ENCODE measurements at places on chromosomes 6 and 20.
A peak's percentile ranks its signal among the peaks of the same experiment; 100 is the strongest.

DNA sequence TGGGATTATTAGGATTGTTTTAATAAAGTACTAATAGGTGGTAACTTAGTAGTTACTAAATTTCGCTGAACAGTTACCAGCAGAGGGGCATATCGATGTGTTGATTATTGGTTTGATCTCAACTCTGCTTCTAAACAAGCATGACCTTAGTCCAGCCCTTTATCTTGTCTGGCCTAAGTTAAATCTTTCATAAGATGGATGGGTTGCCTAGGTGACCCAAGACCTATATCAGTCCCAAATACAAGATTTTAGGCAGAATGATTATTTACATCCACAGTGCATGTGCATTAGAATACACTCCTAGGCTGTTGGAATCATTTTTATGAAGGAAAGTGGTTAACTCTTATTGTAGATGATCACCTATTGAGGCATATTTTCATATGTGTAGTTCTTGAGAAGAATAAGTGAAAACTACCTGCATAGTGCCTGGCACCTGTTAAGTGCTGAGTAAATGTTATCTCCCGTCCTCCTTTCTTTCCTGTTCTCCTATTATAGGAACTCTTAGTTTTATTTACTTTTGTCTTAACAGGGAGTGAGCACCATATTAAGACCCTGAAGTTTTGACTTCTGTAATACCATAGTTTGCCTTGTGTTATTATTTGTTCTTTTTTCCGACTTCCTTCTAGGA is 1.1 kb downstream of the HSF2 start:
- no peak for DNase-seq

DNA sequence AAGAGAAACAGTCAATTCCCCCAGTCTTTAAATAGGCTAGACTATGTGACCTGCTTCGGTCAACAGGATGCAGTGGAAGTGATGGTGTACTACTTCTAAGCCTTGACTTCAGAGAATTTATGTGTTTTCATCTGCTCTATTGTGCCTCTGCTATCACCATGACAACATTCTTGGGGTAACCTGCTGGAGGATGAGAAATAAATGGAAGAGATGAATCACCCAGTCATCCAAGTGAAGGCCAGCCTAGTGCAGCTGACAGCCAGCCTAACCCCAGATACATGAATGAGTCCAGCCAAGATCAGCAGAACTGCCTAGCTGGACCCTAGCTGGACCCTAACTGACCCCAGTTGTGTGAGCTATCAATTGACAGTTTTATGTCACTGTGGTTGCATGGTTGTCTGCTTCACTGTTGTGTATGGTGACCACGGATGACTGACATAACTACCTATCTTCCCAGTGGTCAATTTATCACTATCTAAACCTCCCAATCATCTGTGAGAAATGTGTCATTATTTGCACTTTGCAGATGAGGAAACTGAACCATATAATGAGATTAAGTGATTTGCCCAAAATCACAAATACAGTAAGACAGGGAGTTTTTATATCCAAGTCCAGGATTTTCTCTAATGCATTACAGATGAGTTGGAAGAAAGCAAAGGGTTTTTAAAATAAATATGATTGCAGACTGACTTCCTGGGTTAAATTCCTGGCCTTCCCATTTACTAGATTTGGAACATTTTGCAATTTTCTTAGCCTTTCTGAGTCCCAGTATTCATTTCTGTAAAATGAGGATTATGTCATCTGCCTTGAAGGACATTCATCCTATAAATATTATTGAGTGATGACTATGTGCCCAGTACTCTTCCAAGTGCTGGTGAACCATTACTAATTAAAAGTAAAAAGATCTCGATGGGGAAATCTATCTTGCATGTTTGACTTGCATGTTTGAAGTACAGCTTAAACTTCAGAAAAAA is 136.4 kb upstream of the PLCB4 start:
- DNase-seq = no peak

- no peak for DNase-seq
Observed at GRCh38 chr6:3088968-3089367, 20.7 kb downstream of the RIPK1 start.

GRCh38 chr20:63009045-63009961 is 2.5 kb upstream of the BHLHE23 start:
- peak; percentile 73 for DNase-seq

DNA sequence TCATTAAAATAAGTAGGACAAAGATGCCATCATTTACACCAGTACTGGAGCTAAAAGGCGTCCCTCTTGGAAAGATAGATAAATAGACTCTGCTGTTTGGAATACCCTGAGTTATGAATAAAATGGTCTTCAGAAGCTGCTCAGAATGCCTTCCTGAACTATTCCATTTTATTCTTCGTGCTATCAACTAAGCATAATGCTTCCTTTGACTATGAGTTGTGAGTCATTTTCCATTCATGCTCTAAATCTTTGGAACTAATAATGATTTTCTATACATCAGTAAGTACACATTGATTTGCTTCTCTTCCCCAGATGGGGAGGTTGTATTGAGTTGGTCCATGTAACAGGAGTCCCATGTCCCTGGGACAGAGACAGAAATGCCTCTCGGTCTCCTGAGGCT is 98.3 kb upstream of the PDE7B start:
- DNase-seq = no peak

DNA sequence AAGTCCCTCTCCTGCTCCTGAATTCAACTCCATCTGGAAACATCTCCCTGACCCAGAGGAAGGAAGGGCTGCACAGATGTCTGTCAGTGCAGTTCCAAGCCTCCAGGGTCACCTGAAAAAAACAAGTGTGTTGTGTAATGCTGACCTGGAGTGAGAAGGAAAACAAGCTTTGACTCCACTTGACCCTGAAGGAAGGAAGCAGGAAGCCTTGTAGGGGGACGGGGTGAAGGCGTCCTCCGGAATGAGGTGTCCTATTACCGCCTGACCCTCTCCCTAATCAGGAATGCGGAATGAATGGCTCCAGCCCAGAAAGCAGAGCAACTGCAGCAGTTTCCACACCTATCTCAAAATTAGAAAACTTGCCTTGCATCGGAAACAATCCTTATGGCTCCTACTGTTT is 13.9 kb upstream of the ADGRF5 start:
- DNase-seq = no peak

DNA sequence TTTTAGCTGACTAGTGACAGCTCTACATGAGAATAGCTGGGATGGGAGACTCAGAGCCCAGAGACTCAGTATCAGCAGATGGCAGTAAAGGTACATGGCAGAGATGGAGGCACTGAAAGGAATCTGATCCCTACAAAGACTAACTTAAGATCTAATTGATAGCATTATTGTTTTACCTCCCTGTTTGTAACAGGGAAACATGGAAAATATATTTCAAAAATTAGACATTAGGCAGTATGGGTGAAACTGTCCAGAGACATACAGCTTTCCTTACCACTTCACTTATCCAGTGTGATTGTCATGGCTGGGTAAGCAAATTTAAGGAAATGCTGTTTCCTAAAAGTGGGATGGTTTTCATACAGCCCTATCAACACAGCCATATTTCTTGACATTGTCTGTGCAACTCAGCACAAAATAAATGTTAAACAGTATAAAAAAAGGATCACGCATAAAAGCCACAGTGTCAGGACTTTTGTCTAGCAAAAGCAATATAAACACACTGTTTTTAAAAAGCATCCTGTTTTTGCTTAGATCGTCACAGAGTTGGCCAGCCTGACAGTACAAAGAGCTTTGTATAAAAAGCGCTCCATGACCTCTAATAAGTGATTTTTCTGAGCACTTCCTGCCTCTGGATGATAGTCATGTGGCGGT is 376.9 kb downstream of the PHF3 start:
- DNase-seq = no peak

DNA sequence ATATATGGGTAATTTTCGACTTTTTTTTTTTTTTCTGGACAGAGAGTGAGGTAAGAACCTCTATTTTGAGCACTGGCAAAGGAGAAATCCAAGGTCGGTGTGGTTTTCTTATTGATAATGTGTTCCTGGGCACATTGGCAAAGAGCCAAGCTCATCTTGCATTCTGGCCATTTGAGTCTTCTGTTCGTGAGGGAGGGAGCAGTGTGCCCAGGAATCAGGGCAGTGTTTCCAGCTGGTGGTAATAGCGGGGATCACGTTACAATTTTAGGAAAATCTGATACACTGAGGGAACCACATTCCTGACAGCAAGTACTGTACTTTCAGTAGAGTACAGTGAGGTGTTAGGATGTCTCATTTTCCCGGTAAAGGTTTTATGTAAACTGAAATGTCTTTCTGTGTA is 442.3 kb upstream of the MAP3K7 start:
- no peak for DNase-seq

DNA sequence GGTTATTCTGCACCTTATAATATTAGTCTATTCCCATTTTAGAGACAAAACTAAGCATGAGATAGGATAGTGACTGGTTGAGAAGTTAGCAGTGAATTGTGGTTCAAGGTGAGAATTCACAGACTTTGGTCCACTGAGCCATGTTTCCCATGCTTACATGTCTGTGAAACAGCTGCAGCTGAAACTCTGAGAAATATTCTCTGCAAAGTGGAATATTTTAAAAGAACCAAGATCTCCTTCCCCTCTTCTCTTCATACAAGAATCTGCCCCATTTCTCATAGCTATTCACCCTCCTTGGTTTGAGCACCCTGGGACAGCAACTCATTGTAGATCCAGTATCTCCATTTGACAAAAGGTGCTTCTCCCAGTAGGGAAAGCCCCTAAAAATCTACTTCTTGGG is 70.2 kb upstream of the TMEM170B start:
- DNase-seq = no peak

GRCh38 chr6:81562169-81562568 is 190.3 kb downstream of the TENT5A start:
- DNase-seq = no peak

DNA sequence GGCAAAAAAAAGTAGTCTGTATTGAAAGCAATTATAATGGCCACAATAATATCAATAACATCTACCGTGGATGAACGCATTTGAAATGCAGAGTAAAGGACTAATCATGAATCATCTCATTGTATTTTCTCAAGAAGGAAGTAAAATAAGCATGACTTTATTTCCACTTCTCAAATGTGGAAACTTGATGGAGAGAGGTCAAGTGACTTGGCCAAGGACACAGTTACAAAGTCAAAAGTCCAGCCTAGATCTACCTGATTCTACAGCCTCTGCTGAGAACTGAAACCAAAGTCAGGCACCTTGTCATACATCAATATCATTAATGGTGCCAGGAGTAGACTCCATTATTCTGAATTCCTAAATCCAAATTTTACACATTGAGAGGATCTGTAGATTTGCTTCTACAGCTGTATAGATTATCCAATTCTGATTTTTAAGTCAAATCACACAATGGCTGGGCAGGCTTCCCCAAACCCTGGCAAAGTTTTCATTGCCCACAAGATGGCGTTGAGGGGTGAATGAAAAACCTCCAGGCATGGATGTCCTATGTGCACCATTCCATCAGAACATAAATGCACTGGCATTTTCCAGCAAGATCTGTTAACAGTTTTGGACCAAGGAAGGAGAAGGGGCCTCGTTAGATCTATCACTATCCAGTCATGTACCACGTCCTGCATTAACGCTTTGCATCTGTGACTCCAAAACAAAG is 423.1 kb downstream of the MAFB start:
- DNase-seq = no peak

- DNase-seq = no peak
Observed at GRCh38 chr6:116073765-116074440, 13.2 kb upstream of the FRK start.

GRCh38 chr20:63769891-63770474 is 30.4 kb downstream of the SLC2A4RG start:
- no peak for DNase-seq

DNA sequence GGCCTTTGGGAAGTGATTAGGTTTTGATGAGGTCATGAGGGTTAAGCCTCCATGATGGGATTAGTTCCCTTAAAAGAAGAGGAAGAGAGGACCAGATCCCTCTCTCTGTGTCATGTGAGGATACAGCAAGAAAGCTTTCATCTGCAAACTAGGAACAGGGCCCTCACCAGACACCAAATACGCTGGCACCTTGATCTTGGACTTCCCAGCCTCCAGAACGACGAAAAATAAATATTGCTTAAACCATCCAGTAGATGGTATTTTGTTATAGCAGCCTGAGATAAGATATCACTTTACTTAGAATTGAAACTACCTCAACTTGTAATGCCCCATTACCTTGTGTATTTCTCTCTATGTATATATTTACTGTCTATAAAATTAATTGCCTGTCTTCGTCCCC is 65.4 kb upstream of the NNAT start:
- no peak for DNase-seq

- DNase-seq = no peak
Observed at GRCh38 chr20:673603-674001, 2.0 kb downstream of the SCRT2 start.

- no peak for DNase-seq
Observed at GRCh38 chr20:19026901-19027644, 185.4 kb upstream of the SLC24A3 start.

DNA sequence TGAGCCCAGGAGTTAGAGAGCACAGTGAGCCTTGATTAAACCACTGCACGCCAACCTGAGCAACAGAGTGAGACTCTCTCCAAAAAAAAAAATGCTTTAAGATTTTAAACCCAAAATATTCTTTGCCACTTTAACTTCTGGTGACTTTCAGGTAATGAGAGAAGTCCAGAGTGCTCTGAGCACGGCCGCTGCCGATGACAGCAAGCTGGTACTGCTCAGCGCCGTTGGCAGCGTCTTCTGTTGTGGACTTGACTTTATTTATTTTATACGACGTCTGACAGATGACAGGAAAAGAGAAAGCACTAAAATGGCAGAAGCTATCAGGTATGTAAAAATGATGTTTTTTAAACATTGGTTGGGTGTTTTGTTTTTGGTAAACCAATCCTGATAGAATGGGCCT is 66.4 kb downstream of the RPP40 start:
- DNase-seq = no peak

GRCh38 chr20:18287546-18287914 is 797 bp upstream of the ZNF133 start:
- no peak for DNase-seq

GRCh38 chr6:166862978-166863530 is 93.3 kb downstream of the RNASET2 start:
- DNase-seq = no peak

DNA sequence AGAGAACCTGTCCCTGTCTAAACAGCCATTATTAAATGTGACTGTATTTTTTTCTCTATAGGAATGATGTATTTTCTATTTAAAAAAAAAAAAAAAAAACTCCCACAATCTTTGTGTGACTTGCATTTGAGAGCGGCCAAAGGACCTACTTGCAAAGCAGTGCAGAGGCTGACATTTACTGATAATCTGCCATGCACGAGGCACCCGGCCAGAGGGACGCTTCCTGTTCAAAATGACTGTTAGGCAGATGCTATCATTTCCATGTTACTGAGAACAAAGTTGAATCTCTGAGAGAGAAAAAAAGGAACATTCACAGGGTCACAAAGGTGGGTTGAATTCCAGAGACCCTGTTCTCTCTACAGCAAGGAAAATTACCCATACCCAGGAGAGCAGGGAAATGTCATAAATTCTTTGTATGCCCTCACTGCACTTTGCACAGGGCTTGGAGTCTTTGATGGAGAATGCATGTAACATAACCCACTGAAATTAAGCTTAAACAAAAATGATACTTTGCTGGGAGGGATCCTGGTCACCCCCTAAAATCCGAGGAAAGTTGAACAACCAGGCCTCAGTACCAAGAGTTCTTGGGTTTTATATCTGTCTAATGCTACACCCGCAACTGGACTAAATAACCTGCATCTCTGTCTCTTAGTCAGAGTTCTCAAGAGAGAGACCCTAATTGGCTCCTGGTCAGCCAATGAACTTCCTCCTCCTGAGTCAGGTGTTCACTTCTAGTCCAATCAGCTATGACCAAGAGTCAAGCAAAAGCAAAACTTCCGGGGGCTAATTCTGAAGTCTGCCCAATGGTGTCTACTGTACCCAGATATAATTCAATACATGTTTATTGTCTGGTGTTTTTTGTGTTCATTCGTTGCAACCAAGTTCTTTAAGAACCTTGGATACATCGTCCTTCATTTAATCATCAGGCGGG is 61.2 kb downstream of the GCLC start:
- DNase-seq = no peak

Measured in stimulated activated CD8-positive, alpha-beta memory T cell treated with anti-CD3 and anti-CD28 coated beads, Interleukin-4, amount 100 ng/mL, for 1 hour (primary cell).